ENCODE measurements at places on chromosomes 16 and 17.

- no peak for DNase-seq
Measured at GRCh38 chr17:35612924-35613521, 25.9 kb downstream of the AP2B1 start.

DNA sequence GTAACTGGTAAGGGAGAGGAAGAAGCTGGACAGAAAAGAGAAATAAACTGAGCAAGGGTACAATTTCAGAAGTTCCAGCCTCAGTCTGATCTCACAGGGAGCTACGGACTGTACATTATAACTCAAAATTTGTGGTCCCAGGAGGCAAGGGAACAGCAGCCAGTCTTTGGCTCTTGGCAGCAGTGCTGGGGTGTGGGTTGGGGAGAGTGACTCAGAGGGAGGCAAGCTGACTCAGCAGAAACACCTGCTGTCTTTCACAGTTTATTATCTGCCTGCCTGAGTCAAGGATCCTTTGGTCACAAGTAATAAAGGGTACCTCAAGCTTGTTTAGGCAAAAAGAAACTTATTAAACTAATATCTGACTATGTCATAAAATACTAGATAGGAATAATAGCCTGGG is 73.5 kb upstream of the KIF2B start:
- no peak for DNase-seq

GRCh38 chr16:70398177-70398743 is 40.6 kb downstream of the ST3GAL2 start:
- DNase-seq, result no peak

GRCh38 chr17:8384801-8385378 is 1.9 kb upstream of the RPL26 start:
- DNase-seq, result no peak

DNA sequence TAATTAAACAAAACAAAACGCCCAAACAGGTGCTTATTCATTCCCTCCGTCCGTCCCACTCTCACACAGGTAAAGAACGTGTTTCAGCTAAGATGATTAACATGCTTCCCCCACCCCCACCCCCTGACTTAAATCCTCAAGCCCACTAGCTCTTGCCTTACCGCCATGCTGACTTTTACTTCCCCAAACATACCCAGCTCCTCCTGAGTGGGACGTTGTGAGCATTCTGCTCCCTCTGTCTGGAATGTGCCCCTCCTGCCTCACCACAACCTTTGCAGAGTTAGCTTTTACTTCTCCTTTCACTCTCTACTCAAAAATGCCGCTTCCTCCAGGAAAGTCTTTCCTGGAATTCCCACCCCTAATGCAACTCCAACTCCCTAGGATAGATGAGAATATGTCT is 774.0 kb upstream of the RBFOX1 start:
- DNase-seq, result no peak

DNA sequence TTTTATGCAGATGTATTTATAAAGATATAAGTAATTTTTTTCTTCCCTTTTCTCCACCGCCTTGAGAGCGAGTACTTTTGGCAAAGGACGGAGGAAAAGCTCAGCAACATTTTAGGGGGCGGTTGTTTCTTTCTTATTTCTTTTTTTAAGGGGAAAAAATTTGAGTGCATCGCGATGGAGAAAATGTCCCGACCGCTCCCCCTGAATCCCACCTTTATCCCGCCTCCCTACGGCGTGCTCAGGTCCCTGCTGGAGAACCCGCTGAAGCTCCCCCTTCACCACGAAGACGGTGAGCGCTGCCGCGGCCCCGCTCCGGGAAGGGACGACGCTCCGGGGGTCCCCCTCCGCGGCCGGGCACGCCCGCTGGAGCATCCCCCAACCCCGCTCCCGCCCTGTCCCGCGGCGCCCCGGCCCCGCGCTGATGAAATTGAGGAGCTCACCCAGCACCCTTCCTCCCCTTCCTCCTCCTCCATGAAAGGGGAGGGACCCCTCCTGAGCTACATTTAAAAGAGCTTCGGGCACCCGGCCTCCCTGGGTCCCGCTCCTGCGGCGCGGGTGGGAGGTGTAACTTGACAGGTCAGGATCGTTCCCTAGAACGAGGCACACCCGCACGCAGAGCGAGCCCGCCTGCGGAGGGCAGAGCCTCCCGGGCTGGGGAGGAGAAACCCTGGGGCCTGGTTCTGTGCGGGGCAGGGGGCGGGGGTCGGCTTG is 706 bp downstream of the HLF start:
- DNase-seq, result no peak

DNA sequence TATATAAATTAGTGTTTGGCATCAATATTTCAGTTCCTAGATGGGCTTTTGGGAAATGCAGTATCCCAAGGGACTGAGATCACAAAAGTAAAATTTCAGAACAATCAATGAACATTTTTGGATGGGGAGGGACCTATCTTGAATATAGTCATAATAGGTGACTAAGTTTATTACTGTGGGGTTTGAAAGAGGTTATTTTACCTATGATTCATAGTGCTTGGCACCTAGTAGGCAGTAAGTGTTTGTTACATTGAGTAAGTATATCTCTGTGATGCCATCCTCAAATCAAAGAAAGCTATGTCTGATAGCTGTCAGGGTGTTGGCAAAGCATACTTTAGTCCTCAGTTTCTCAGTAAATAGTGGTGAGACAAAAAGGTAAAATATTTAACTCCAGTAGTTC is 36.9 kb downstream of the ZNF207 start:
- no peak for DNase-seq

Measured in stimulated activated CD8-positive, alpha-beta memory T cell treated with anti-CD3 and anti-CD28 coated beads, Interleukin-12 subunit alpha, Interleukin-12 subunit beta, amount 100 ng/mL, for 1 hour (primary cell).